ENCODE measurements at places on chromosomes 11 and 22. TPM values are rescaled to one million over a fixed set of nuclear protein-coding genes. Genes with fewer than 3 reads are reported as not detected.

DNA sequence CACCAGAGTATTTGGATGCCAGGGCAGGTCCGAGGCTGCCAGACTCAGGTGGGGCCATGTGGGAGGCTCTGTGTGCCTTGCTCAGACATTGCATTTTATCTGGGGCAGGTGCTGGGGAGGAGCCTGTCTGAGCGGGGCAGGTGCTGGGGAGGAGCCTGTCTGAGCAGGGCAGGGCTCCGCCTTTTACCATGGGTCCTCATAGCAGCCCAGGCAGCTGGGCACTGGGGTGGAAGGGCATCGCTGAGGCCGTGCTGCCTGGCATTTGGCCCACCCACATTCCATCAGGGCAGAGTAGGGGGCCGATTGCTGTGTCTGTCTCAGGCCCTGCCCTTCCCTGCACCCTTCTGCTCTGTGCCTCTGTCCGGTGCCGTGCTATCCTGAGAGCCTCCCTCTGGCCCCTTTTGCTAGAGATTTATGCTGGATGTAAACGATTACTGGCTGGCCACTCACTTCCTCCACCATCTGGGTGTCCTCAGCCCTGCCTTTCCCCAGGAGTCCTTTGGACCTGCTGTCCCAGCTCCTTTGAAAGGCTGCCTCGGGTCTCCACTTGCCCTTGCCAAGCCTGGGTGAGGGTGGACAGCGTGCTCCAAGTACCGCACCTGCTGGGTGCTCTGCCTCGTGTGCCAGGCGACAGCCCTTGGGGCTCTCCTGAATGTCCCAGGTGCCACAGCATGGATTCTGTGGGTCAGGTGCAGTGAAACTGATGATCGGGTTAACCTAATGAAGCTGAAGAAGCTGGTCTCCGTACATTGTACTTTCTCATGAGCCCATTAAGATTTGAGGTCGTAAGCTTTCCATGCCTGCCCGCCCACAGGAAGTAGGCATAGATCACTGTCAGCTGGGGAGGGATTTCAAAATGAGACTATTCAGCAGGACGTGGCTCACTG lies 281.6 kb downstream of the TBC1D22A start:
- no peaks in the 10 kb centered on the region for H3K27me3 ChIP-seq
- H3K36me3 ChIP-seq: peaks cover 6% of the 10 kb centered on the region
- no peak overlapping the region for H3K4me3 ChIP-seq
- no peak for DNase-seq
- H3K27ac ChIP-seq: peak overlapping the region; percentile 64
- H3K4me1 ChIP-seq: peaks cover 12% of the 10 kb centered on the region

The SPI1 gene
- not detected for total RNA-seq

The RAC2 gene
- total RNA-seq: 1.7 TPM

DNA sequence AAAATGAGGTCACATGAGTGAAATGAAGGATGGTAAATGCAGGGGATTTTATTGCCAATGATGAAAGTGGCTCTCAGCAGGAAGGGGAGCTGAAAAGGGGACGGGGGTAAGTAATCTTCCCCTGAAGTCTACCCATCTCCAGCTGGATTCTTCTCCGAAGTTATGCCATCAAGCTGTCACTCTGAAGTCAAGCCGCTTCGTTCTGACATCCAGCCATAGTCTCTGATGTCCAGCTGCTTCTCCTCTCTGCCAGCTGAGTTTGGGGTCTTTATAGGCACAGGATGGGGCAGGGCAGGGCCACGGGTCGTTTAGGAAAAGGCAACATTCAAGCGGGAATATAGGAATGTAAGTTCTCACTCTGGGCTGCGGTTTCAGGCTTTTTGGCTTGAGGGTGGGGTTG lies 181.9 kb upstream of the ANO3 start:
- no peaks in the 10 kb centered on the region for H3K27me3 ChIP-seq
- no peaks in the 10 kb centered on the region for H3K36me3 ChIP-seq
- DNase-seq: no peak
- no peak overlapping the region for H3K4me3 ChIP-seq

GRCh38 chr11:75811485-75811884 lies 3.5 kb upstream of the UVRAG start:
- H3K27me3 ChIP-seq: no peaks in the 10 kb centered on the region
- H3K36me3 ChIP-seq: no peaks in the 10 kb centered on the region
- no peak for DNase-seq
- H3K4me1 ChIP-seq: peaks cover 11% of the 10 kb centered on the region
- H3K4me3 ChIP-seq: no peak overlapping the region

The RAG2 gene
- not detected for total RNA-seq

- no peak overlapping the region for H3K4me3 ChIP-seq
- no peak overlapping the region for H3K27ac ChIP-seq
- no peaks in the 10 kb centered on the region for H3K4me1 ChIP-seq
- no peaks in the 10 kb centered on the region for H3K27me3 ChIP-seq
- no peaks in the 10 kb centered on the region for H3K36me3 ChIP-seq
- DNase-seq: no peak
These were observed 50.1 kb upstream of the MUC15 start for GRCh38 chr11:26622181-26622580.

- no peaks in the 10 kb centered on the region for H3K4me1 ChIP-seq
- H3K4me3 ChIP-seq: no peak overlapping the region
- H3K27me3 ChIP-seq: peaks cover 9% of the 10 kb centered on the region
These were observed 391.9 kb upstream of the CADM1 start for GRCh38 chr11:115896084-115896483.

DNA sequence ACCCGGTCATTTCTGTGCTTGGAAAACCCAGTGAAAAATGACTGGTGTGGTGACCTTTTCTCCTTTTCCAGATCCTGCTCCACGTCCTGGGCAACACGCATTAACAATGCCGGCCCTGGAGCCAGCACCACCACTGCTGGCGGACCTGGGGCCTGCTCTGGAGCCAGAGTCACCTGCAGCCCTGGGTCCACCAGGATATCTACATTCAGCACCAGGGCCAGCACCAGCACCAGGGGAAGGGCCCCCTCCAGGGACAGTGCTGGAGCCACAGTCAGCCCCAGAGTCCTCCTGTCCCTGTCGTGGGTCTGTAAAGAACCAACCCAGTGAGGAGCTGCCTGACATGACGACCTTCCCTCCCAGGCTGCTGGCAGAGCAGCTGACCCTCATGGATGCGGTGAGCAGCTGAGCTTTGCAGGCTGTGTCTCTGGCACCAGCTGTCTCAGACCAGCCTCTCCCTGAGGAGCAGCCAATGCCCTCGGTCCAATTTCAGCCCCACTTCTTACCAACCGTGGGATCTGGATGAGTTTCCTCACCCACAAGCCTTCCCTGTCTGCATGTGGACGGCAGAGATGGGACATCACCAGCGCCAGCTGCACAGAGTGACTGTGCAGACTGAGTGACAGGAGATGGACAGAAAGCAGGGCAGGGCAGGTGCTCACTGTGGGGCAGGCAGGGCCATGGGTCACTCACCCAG lies 1.9 kb downstream of the RGL4 start:
- no peaks in the 10 kb centered on the region for H3K4me1 ChIP-seq
- peaks cover 20% of the 10 kb centered on the region for H3K36me3 ChIP-seq
- no peak for DNase-seq
- no peak overlapping the region for H3K4me3 ChIP-seq
- H3K27me3 ChIP-seq: no peaks in the 10 kb centered on the region

The TMEM45B gene
- 1.5 TPM for total RNA-seq

The NAALADL1 gene
- total RNA-seq: 4.3 TPM

The OR4D5 gene
- 0.53 TPM for total RNA-seq

DNA sequence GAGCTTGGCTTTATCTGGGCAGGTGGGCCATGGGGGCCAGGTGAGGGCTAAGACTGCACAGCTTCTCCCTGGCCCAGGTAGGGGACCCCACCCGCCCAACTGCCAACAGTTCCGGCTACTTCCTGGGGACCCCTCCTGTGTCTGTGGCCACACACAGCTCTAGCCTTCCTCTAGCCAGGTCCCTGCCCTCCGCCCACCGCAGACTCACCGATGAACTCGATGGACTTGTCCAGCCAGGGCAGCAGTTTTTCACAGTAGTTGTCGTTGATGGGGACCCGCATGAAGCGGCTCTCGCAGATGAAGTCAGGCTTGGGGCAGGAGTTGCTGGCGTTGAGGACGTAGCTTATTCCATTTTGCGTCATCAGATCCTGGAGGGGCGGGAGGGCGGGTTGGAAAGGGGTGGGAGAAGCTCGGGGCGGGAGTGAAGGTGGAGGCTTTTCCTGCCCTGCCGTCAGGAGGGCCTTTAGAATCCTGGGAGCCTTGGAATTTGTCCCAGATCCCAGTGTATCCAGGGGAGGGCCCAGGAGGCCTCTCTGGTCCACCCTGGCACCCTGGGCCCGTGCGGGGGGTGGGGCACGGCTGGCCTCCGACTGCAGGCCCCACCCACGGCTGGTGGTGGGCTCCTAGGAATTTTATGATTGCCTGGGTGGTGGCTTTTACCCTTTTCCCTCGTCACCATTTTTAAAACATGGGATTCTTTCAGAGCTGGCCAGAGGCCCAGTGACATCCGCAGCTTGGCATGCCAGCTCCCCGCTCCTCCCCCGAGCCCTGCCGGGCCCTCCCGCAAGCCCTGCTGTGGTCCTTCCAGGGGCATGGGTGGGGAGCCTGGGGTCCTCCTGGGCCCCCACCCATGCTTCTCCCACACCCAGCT lies 13.9 kb downstream of the DUSP8 start:
- H3K4me3 ChIP-seq: no peak overlapping the region
- H3K36me3 ChIP-seq: peaks cover 2% of the 10 kb centered on the region
- DNase-seq: no peak
- peaks cover 4% of the 10 kb centered on the region for H3K4me1 ChIP-seq
- H3K27ac ChIP-seq: no peak overlapping the region

The EMSY gene
- 42.3 TPM for total RNA-seq

The PKDREJ gene
- not detected for total RNA-seq

The FZD4 gene
- 9.3 TPM for total RNA-seq

The HBE1 gene
- not detected for total RNA-seq

GRCh38 chr11:115221461-115222069 lies 282.6 kb downstream of the CADM1 start:
- peak overlapping the region; percentile 68 for H3K27ac ChIP-seq
- peaks cover 16% of the 10 kb centered on the region for H3K36me3 ChIP-seq
- no peak overlapping the region for H3K4me3 ChIP-seq
- no peaks in the 10 kb centered on the region for H3K27me3 ChIP-seq

DNA sequence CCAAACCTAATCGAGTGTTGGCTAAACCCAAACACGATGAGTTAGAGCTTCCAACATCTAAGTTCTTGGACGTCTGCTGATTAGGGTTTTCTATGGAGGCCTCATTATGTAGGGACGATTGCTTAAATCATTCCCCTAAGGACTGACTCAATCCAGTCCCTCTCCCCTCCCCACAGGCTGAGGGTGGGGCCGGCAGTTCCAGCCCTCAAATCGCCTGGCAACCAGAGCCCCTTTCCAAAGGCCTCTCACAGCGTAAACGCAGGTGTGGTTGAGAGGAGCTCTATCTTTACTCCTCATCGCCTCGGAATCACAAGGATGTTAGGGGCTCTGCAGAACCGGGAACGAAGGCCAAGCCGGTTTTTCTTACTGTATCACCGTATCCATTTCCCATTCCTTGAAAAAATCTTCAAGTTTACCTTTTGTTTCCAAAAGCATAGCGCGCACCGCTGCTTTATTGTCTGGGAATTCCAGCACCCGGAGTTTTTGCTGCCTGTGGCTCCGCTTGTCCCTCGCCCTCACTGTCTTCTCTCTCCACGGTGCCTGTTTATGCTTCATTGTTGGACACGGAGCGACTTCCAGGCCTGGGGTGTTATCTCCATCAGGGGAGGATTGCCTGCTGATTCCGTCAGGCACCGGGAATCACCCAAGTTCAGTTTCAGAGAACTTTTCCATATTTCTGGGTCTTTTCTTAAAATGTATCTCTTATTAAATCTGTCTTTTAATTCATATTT lies 13.8 kb upstream of the IFITM3 start:
- no peak for DNase-seq
- H3K36me3 ChIP-seq: no peaks in the 10 kb centered on the region
- peak overlapping the region; percentile 21 for H3K27ac ChIP-seq
- peaks cover 28% of the 10 kb centered on the region for H3K4me1 ChIP-seq

The LIF gene
- 2.3 TPM for total RNA-seq

- DNase-seq: no peak
- H3K4me3 ChIP-seq: peak overlapping the region; percentile 97
- peaks cover 19% of the 10 kb centered on the region for H3K4me1 ChIP-seq
These were observed 821 bp downstream of the CELF1 start for GRCh38 chr11:47552056-47552565.

The ENTHD1 gene
- not detected for total RNA-seq

The MFNG gene
- 5.9 TPM for total RNA-seq

The GLYAT gene
- not detected for total RNA-seq

The TNNT3 gene
- total RNA-seq: 0.38 TPM

The MUC2 gene
- total RNA-seq: not detected

The NLRP10 gene
- not detected for total RNA-seq

- H3K27me3 ChIP-seq: peaks cover 5% of the 10 kb centered on the region
- H3K27ac ChIP-seq: no peak overlapping the region
- no peak for DNase-seq
- H3K36me3 ChIP-seq: no peaks in the 10 kb centered on the region
- H3K4me3 ChIP-seq: no peak overlapping the region
- H3K4me1 ChIP-seq: peaks cover 22% of the 10 kb centered on the region
These were observed 50.9 kb upstream of the CDON start for GRCh38 chr11:126113515-126113957.

The FXYD2 gene
- total RNA-seq: 7.7 TPM

The MMP8 gene
- not detected for total RNA-seq

- no peak for DNase-seq
- H3K4me1 ChIP-seq: peaks cover 65% of the 10 kb centered on the region
- peak overlapping the region; percentile 99 for H3K4me3 ChIP-seq
- no peaks in the 10 kb centered on the region for H3K27me3 ChIP-seq
- H3K36me3 ChIP-seq: no peaks in the 10 kb centered on the region
- H3K27ac ChIP-seq: peak overlapping the region; percentile 98
These were observed 3.6 kb downstream of the PKNOX2 start for GRCh38 chr11:125167954-125168835.

- peaks cover 5% of the 10 kb centered on the region for H3K27me3 ChIP-seq
- H3K27ac ChIP-seq: no peak overlapping the region
- H3K4me1 ChIP-seq: peaks cover 15% of the 10 kb centered on the region
- H3K36me3 ChIP-seq: no peaks in the 10 kb centered on the region
- DNase-seq: peak; percentile 62
- no peak overlapping the region for H3K4me3 ChIP-seq
These were observed 7.6 kb upstream of the KCTD17 start for GRCh38 chr22:37043828-37044538.

GRCh38 chr22:49582181-49582580 lies 245.5 kb downstream of the BRD1 start:
- no peaks in the 10 kb centered on the region for H3K4me1 ChIP-seq
- H3K4me3 ChIP-seq: no peak overlapping the region
- no peak for DNase-seq
- H3K36me3 ChIP-seq: no peaks in the 10 kb centered on the region
- H3K27me3 ChIP-seq: peaks cover 9% of the 10 kb centered on the region

GRCh38 chr22:17239156-17239701 lies 20.0 kb upstream of the ADA2 start:
- no peak overlapping the region for H3K27ac ChIP-seq
- no peak for DNase-seq
- H3K4me1 ChIP-seq: no peaks in the 10 kb centered on the region
- H3K36me3 ChIP-seq: no peaks in the 10 kb centered on the region
- no peak overlapping the region for H3K4me3 ChIP-seq

The SYT13 gene
- total RNA-seq: 24.5 TPM

DNA sequence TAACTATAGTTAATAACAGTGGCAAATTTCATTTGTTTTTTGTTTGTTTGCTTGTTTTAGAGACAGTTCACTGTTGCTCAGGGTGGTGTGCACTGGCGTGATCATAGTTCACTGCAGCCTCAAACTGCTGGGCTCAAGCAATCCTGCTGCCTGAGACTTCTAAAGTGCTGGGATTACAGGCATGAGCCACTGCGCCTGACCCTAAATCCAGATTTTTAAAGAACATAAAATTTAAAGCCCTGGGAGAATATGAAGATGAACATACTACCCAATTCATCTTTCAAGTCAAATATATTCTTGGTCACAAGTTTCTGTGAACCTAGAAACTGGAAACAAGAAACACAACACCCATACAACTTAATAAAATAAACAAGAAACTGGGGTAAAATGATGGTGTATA lies 28.1 kb downstream of the RRAS2 start:
- H3K27ac ChIP-seq: no peak overlapping the region
- H3K4me3 ChIP-seq: no peak overlapping the region
- peaks cover 1% of the 10 kb centered on the region for H3K4me1 ChIP-seq
- H3K36me3 ChIP-seq: no peaks in the 10 kb centered on the region
- no peaks in the 10 kb centered on the region for H3K27me3 ChIP-seq

All from progenitor cell of endocrine pancreas (in vitro differentiated cells).